ENCODE measurements at places on chromosomes 11 and 22.

DNA sequence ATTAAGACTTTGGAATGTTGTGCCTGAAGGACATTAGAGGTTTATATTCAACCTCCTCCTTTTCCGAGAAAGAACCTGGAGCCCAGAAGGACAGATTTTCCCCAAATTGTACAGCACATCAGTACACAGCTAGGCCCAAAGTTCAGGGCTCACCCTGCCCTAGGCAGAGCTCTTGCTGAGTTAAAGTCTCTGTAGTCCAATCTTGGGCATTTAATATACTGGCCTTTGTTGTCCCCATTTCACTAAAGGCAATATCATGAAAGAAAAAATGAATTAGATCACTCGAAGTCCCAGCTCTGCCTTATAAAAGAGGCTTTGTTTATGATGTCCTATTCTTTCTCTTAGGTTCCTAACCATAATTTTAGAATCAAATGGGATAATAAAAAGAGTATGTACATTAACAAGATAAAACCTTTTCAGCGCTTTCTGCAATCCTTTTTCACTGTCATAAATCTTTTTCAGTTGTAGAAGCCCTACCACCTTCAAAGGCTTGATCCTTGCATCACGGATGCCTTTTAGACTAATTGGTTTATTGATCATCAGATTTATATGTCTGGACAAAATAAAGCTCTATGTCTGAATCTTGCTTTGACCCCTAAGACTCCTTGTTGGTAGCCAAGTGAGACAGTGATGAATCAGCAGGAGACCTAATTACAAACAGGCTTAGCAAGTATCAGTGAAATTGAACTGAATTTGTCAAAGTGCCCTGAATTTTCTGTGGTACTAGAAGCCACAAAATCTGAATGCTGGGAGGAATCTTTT is 39.8 kb downstream of the RELT start:
- DNase-seq: peak; percentile 48

GRCh38 chr11:91373497-91373896 is 851.1 kb upstream of the FAT3 start:
- no peak for DNase-seq

DNA sequence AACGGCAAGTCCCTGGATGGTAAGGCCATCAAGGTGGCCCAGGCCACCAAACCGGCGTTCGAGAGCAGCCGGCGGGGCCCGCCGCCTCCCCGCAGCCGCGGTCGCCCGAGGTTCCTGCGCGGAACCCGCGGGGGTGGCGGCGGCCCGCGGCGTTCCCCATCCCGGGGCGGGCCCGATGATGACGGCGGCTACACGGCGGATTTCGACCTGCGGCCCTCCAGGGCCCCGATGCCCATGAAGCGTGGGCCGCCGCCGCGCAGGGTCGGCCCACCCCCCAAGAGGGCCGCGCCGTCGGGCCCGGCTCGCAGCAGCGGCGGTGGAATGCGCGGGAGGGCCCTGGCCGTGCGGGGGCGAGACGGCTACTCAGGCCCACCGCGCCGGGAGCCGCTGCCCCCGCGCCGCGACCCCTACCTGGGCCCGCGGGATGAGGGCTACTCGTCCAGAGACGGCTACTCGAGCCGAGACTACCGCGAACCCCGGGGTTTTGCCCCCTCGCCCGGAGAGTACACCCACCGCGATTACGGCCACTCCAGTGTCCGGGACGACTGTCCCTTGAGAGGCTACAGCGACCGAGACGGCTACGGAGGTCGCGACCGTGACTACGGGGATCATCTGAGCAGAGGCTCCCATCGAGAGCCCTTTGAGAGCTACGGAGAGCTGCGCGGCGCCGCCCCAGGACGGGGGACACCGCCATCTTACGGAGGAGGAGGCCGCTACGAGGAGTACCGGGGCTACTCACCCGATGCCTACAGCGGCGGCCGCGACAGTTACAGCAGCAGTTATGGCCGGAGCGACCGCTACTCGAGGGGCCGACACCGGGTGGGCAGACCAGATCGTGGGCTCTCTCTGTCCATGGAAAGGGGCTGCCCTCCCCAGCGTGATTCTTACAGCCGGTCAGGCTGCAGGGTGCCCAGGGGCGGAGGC is 792 bp downstream of the RBMXL2 start:
- no peak for DNase-seq

DNA sequence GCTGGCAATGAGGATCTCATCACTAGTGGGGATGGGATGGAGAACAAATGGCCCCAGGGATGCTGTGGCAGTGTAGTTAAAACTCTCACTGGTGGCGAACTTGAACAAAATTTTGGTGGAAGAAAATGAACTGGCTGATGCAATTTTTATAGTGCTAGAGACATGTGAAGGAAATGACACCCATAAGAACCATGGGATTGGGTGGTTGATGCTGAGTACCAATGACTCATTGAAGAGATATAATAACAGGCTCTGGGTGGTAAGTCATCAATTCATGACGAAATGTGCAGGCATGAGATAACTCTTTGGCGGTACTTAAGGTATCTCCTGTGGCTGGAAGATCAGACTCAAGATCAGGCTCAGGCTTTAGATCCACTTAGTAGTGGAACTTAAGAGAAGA is 172.9 kb upstream of the DDI1 start:
- DNase-seq: peak; percentile 48

GRCh38 chr11:66349084-66349386 is 1.6 kb upstream of the B4GAT1 start:
- DNase-seq: no peak

- peak; percentile 34 for DNase-seq
Measured at GRCh38 chr11:128701086-128701485, 7.2 kb downstream of the FLI1 start.

GRCh38 chr22:36411589-36412258 is 24.0 kb upstream of the MYH9 start:
- DNase-seq: no peak

GRCh38 chr11:62732830-62733229 is 4.5 kb downstream of the TTC9C start:
- DNase-seq: no peak

GRCh38 chr11:27255447-27255828 is 107.6 kb downstream of the CCDC34 start:
- DNase-seq: peak; percentile 98

DNA sequence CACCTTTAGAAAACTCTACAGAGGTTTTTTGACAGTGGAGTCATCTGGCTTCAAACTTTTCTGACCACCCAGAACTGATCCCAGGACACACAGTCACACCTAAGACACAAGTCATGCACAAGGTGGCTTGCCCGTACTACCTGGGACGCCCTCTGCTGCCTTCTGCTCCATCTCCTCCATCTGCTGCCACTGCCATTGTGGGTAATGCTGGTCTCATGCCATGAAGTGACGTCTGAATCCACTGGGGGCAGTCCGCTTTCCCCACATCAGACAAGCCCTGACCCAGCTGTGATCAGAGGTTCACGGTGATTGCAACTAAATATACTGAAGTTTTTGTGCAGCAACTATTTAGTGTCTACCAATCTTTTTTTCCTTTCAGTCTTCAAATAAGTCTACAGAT is 5.4 kb upstream of the NDUFS8 start:
- DNase-seq: no peak

DNA sequence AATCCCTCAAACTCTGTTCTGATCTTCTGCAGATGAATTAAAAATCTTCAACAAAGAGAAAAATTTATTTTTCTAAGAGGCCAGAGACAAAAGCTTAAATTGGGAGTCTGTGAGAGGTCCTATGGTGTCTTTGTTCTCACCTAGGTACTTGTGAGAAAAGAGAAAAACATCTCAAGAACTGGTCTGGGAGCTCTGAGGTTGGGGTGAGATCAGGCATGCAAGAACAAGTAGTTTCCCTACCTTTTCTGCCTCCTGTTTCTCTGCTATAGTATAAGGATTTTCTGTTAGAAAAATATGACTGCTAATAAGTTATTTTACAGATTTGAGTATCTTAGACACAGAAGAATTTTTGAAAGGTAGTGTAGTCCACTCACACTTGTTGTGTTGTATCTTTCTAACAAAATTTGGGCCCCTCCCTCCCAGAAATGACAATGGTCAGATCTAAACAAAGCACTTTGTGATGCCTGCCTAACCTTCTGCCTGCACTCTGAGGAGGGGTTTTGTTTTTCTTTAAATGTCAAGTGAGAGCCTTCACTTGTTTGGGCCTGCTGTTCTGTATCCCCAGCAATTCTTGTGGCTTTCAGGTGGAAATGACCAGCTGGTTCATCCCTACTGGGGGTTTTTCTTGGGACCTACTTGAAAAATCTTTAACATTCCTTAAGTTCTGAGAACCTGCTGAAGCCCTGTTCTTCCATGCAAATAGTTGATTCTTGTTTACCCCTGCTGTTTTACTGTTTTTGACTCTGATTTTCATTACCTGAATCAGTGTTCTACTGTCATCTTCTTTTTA is 13.6 kb upstream of the OR51S1 start:
- no peak for DNase-seq

GRCh38 chr11:105520706-105521345 is 89.0 kb upstream of the GRIA4 start:
- no peak for DNase-seq

GRCh38 chr11:126312961-126313360 is 9.1 kb downstream of the DCPS start:
- DNase-seq: no peak

DNA sequence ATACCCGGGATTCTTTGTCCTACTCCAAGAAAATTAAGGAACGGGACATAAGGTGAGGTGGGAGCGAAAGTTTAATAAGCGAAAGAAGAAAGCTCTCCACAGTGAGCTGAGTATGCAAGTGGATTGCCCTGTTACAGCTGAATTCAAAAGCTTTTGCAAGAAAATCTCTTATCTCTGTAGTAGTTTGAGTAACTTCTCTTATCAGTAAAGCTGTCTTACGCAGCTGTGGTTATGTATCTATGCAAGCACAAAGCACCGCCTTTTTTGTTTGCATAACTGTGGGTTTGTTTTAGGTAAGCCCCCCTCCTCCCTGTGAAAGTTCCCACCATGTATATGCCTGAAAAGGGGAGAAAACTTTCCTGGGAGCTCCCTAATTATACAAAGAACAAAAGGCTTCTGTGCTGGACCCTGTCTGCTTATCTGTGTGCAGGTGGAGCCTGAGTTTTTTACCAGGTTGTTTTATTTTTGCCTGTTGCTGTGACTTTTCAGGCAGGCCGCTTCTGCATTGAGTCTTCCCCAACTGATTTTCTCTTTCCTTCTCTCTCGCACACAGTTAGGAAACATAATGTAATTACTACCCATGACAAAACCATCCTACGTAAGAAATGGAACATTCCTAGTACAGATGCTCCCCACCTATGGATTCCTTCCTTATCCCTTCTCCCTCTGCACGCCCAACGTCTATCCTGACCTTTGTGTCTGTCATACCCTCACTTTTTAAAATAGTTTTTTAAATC is 837 bp upstream of the PLAAT5 start:
- peak; percentile 88 for DNase-seq

DNA sequence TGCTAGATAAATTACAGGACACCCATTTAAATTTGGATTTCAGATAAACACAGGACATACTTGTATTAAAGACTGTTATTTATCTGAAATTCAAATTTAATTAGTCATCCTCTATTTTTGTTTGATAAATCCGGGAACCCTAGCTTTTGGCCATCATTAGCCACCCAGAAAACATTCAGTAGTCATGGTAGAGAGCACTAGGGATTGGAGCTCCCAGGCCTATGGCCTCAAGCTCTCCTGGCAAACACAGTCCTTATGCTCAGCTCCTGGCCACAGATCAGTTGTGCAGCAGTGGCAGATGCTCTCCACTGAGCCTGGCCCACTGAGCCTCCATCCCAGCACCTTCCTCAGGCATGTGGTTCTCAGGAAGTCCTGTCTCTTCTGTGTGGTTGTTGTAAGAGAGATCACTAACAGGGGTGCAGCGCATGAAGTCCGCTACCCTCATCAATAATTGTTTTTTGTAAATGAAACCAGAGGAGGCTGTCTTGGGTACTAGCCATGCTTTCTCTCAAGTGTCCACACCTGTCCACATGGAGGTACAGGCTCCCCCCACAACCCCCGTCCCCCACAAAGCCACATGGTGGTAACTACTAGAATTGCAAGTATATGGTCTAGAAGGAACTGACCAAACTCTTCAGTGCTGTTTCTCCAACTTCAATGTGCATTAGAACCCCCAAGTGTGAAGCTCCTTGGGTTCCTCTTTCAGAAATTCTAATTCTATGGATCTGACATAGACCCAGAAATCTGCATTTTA is 1.1 kb upstream of the IRAG1 start:
- DNase-seq: peak; percentile 62

DNA sequence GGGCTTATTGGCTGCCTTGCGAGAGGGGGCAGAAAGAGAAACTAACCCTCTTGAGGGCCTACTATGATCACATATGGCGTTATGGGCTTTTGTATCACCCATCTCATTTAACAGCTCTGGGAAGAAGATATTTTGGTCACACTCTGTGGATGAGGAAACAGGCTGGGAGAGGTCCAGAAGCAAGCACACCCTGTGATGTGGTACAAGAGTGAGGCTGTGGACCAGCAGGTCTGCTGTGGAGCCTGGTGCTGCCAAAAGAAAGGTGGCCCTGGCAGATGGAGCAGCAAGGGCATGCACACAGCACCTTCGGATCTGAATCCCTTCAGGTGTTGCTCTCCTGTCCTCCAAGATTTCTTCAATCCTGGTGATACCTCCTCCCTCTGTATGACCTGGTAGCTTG is 64.1 kb downstream of the KCNC1 start:
- no peak for DNase-seq

DNA sequence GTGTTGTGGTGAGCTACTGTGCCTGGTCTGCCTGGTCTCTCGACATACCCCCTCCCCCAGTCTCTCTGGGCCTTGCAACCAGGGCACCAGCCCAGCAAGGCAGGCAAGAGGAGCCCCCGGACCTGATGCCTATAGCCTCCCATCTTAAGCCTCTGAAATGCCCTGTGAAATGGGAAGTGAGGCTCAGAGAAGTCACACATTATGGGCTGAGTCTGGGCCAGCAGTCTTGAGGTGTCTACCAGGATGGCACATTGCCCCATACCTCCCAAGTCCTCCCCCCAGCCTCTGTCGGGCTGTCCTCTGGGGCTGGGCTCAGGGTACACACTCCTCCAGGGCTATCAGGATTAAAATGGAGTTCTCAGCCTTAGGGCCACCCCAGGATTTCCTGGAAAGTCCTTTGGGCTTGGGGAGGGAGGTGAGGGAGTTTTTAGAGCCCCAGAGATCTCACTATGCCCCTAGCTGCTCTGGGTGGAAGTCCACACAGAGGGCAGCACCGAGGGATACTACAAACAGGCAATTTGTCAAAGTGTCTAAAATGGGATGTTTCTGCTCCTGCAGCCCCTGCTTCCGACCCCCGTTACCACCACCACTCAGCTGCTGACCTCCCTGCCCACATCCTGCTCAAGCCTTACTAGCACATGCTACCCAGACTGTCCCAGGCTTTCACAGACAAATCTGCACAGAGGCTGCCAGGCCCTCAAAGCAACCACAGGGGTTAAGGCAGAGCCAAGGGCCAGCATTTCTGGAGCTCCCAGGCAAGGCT is 3.1 kb upstream of the SH3BP1 start:
- peak; percentile 86 for DNase-seq

Measured in astrocyte (in vitro differentiated cells and primary cell).